T follicular helper cell (primary cell): ENCODE measurements at places on chromosomes 12 and 14.

DNA sequence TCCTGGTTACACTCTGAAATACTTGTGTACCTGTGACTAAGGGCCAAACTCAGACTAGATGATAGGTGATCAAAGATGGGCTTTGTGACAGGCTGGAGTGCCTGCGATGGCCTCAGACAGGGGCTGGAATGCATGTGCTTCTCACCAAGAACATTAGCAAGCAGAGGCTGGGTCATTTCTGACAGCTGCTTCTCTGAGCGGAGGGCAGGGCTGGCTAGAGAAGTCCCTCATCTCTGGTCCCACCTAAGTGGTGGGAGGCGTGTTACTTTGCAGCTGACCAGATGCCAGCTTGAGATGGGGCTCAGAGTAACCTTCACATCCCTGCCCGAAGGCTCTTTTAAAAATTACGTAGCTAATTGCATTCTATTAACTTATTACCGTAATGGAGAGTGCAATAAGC, 106.8 kb upstream of the RTL1 start:
- DNase-seq = no peak

DNA sequence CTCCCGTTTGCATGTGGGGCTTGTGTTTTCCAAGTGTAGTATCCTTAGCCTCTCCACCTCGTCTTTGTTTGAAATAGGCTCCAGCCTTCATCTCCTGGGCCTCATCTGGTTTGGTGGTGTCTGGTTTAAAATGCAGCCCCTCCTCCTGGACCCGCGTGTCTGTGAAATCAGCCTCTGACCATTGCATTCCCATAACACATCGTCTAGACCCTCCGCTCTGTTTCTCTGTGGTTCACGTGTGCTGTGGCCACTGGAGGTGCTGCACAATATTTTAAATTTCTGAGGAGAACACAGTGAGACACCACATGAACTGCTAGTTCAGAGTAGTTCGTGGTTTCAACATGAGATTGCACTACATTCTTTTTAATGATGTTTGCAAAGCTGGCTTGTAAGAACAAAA, 35.6 kb downstream of the UBE3B start:
- DNase-seq = no peak

- no peak for DNase-seq
These were observed 74.6 kb downstream of the TMEM121 start for GRCh38 chr14:105600939-105601359.

DNA sequence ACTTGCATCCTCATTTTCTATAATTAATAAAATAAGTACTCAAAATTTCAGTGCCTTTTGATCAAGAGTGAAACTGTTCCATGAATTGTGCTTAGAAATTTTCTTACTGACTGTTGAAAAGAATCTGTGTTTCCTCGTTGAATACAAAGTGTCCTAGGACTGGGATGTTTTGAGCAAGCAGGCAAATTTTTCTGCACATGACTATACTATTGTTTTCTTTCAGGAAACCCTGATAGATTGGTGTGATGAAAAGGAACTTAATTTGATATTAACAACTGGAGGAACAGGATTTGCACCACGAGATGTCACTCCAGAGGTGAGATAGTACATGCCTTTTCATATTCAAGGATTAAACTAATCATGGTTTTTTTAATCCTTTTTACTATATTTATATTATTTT, 316.3 kb downstream of the GPHN start:
- DNase-seq = no peak

DNA sequence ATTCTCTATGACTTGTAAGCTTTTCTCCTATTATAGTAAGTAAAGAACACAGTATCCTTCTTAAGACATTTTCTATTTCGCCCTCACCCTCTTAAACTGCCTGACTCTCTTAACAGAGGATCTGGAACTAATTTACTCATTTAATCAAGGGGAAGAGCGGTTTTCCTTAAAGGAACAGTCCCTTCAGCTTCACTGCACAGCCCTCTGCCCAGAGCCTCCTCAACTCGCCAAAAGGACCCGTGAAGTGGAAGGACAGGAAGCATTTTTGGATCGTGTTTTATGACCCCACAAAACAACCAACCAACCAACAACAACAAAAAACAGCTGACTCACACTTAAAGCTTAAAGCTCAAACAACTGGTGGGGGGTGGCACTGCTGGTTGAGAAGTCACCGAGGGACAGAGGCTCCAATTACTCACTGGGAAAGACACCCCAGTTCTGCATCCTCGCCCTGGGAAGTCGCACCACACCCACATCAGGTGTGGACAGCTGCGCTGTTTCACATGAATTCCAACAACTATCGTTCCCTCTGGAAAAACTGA, 35.7 kb downstream of the NID2 start:
- DNase-seq = no peak

DNA sequence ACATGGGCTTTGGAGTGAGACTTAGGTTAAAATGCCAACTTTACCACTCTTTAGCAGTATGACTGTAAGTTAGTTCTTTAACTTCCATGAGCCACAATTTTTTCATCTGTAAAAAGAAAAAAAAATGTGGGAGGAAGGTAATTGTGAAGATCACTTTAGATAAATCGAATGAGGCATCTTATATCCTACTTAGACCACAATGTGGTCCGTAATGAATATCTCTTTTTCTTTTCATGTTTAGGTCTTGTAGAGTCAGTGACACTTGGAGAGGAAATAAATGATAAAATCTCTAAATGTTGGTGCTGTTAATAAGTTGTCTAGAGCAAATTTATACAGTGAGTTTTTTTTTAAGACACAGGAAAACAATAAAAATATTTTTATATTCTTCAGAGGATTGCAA, 34.3 kb downstream of the RGS6 start:
- DNase-seq = no peak

DNA sequence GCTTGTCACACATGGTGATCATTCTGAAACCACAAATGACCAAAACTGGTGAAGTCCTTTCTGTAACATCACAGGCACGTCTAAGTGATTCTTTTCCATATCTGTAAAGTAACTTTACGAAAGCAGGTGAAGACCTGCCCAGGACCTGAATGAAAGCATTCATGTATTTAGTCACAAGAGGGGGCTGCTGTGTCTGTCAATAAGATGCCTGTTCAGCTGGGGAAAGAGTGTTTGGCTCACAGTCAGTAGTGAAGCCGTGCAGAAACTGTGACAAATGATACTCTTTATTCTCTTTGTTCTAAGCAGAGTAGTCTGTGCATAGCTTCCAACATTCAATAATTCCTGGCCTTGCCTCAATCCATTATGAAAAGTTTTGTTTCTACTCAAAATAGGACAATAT, 373.5 kb upstream of the OR4E1 start:
- DNase-seq = peak; percentile 8
